ENCODE measurements at places on chromosomes 1 and 21.

- DNase-seq = no peak
Observed at GRCh38 chr21:39012326-39013230, 170.7 kb downstream of the PSMG1 start.

DNA sequence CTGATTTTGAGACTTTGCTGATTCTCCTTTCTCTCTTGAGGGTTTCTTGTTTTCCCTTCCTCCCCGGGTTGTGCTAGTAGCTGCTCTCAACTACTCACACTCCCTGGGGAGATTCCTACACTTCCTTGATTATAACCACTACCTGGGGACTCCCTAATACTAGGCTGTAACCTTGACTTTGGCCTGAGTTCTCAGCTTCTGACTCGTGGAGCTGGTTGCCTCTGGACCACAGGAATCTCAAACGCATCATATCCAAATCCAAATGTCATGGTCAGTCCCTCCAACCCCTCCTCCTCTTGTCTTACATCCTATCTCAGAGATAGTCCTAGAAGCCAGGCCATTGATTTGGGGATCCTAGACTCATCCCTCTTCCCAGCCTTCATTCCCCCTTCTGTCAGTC lies 12.0 kb downstream of the MOV10 start:
- DNase-seq = no peak

DNA sequence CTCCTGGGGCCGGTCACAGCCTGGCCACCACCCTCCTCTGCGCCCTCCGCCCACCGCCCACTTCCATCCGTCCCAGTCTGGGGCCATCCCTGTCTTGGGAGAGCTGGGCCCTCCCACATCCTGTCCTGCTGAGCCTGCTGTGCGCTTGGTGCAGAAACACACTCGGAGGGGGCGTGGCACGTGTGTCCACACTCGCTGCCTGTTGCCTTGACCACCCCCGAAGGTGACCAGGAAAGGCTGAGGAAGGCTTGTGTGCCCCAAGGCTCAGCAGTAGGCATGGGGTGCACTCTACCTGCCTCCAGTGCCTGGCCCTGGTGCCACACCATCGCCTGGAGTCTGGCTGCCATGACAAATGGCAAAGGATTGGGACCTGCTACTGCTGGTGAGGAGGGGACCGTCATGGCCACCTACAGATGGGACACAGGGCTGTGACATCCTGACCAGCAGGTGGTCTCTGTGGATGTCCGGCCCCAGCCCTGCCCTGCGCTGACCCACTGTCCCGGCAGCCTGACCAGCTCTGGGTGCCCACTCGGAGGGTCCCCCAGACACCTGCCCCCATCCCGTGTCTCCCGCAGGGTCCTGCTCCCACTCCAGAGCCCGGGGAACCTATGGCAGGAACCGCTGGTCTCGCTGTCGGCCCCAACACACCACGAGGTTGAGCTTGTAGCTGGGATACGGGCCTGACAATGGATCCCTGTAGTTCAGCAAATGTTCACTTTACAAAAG lies 23.2 kb upstream of the PTTG1IP start:
- no peak for DNase-seq

DNA sequence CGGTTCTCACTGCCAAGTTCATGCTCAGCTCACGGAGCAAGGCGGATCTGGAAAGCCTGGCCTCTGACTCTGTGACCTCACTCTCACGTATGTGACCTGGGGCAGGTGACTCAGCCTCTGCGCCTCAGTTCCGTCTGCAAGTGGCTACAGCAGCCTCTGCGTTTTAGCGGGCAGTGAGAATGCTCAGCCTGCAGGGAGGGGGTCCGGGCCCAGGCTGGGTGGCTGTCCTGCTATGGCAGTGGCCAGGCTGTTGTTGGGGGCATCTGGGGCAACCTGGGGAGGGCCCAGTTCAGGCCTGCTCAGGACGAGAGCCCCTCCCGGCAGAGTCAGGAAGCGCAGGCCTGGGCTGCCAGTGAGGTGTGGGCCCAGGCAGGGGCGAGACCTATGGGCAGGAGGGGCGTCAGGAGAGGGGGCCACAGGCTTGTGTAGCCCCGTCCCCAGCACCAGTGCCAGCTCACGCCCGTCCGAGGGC lies 27.9 kb downstream of the ARHGEF16 start:
- peak; percentile 26 for DNase-seq

Data from dermis microvascular lymphatic vessel endothelial cell (primary cell).